ENCODE measurements at places on chromosomes 5 and 9. TPM values are rescaled to one million over a fixed set of nuclear protein-coding genes. Genes with fewer than 3 reads are reported as not detected.
A peak's percentile ranks its signal among the peaks of the same experiment; 100 is the strongest.

Gene UNC13B
- 92.4 TPM for polyA plus RNA-seq

Gene ZNF474
- polyA plus RNA-seq, result 0.53 TPM

Gene CYLC2
- not detected for polyA plus RNA-seq

Gene RC3H2
- 41.8 TPM for polyA plus RNA-seq

DNA sequence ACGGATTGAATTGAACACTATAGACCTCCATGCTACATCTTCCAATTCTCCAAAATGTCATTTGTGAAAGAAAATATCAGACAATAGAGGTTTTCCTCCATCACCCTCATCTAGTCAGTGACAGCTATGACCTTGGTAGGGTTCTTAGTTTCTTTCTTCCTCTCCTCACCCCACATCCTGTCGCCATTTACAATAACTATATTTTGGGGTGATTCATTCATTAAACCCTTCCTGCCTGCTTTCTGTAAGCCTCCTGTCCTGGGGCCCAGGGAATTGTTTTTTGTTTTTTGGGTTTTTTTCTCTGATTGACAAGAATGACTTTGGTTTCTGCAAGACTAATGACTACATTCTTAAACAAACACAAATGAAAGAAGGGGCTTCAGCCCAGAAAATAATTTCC, 82.6 kb downstream of the PRELID2 start:
- DNase-seq, result no peak

- peak; percentile 95 for DNase-seq
These were observed at the start of gene VCAN for GRCh38 chr5:83471405-83472212. TSS of gene VCAN (plus strand) at chr5:83471744. CDS start at chr5:83483519, 11,775 bp downstream.

DNA sequence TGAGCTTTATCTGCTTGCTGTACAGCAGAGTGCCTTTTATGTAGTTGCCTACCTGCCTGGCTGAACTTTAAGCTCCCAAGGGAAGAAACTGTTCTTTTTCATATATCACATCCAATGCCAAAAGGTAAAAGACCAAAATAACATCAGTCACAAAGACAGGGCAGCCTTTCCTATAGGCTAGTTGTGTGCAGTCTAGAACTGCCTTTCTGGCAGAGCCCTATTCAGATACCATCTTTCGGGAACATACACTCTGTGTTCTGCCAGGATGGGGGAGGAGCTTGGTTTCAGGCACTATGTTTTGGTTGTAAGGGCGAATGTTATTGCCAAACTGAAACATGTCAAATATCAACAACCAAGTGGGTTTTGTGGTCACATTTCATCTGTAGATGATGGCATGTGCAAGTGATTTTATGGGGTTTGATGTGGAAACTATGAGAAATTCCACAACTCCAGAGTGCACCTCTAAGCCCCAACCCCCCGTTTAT, 314.5 kb downstream of the ADGRV1 start:
- no peak for DNase-seq

DNA sequence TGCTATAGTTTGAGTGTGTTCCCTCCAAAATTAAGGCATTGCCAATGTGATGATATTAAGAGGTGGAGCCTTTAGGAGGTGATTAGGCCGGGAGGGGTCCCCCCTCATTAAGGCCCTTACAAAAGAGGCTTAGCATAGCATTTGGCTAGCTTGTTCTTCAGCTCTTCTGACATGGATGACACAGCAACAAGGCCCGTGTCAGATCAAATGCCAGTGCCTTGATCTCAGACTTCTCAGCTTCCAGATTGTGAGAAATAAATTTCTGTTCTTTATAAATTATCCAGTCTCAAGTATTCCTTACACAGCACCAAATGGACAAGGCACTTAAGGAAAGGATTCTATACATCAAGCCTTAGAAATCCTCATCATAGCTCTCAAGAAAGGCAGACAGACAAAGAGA, 31.8 kb downstream of the SLC38A9 start:
- DNase-seq, result no peak

GRCh38 chr9:78769690-78770089, 472.8 kb downstream of the PSAT1 start:
- DNase-seq, result no peak

GRCh38 chr9:126561582-126561981, 52.1 kb upstream of the LMX1B start:
- DNase-seq, result no peak

- DNase-seq, result no peak
These were observed 141.1 kb downstream of the ESM1 start for GRCh38 chr5:54844266-54844665.

DNA sequence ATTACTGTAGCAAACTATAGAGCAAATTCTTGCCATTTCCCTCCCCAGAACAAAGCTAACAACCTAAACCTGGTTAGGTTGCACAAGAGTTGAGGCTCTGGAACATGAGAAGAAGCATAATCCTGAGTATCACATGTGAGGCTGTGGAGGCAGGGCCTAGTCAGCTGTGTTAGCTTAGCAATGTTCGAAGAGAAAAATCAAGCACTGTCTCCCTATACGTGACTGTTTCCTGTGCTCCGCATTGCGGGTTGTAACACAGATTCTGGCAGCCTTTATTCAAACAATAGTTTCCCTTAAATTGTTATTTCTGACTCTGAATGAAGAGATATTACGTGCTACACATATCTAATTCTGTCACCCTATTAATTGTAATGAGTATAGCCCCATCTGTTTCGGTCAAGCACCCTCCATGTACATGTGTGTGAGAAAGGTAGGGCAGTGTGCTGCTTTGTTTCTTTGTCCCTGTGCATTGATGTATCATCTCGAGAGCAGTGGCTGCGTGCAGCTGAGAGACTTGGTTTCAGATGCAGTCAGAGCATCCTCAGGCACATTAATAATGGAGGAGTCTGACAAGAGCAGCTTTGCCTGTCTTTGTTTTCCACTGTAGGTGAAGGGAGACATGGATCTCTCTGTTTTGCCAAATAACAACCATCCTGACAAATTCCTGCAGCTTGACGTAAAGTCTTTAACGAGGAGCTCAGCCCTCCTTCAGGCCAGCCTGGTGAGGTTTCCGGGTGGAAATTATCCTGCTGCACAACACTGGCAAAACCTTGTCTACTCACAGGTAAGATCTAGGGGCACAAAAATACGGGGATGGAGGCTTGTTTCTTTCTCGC, at the start of gene MINAR2:
TSS of gene MINAR2 (plus strand) at position 523 of the 836 bp plus-strand sequence. CDS start at position 620, 97 bp downstream.
- no peak for DNase-seq

DNA sequence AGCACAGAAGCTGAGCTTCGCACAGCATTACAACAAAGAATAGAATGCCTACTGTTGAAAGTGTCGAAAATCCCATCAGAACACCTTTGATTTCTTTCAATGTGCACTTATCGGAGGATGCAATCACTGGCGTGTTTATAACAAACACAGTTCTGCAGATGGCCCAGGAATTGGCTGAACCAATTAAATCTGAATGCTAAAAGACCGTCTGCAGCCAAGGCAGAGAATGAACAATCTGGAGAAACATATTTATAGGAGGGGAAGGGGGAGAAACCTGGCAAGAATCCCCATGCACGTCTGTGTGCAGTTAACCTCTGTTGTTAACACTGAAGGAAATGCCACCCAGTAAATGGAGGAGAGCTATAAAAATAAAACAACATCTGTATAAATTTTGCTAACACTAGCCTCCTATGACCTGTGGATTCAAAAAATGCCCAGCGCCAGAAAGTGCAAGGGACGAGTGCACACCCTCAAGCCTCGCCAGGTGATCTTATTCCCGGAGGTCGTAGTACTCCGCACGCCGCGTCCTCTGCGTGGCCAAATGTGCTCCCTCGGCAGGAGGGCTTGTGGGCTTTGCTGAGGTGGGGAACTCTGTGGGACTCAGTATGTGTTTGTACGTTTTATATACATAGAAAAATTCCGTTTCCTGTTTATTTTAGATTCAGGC, 56.8 kb downstream of the PTCH1 start:
- no peak for DNase-seq

GRCh38 chr5:74206579-74207550, 433.7 kb downstream of the ENC1 start:
- peak; percentile 70 for DNase-seq

DNA sequence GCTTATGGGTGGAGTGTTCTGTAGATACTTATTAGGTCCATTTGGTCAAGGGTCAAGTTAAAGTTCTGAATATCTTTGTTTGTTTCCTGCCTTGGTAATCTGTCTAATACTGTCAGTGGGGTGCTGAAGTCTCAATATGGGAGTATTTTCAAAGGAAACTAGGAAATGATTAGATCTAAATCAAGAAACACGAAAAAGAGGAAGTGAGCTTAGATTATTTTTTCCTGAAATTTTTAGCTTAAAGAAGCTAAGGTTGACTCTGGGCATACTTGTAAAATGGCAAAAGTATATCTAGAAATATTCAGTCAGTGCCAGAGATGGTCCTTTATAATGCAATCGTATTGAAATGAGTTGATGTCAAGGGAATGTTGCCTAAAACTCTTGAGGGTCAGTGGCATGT, 313.5 kb downstream of the ICE1 start:
- DNase-seq, result no peak

- DNase-seq, result no peak
These were observed 51.3 kb downstream of the GADD45G start for GRCh38 chr9:89655990-89656657.

DNA sequence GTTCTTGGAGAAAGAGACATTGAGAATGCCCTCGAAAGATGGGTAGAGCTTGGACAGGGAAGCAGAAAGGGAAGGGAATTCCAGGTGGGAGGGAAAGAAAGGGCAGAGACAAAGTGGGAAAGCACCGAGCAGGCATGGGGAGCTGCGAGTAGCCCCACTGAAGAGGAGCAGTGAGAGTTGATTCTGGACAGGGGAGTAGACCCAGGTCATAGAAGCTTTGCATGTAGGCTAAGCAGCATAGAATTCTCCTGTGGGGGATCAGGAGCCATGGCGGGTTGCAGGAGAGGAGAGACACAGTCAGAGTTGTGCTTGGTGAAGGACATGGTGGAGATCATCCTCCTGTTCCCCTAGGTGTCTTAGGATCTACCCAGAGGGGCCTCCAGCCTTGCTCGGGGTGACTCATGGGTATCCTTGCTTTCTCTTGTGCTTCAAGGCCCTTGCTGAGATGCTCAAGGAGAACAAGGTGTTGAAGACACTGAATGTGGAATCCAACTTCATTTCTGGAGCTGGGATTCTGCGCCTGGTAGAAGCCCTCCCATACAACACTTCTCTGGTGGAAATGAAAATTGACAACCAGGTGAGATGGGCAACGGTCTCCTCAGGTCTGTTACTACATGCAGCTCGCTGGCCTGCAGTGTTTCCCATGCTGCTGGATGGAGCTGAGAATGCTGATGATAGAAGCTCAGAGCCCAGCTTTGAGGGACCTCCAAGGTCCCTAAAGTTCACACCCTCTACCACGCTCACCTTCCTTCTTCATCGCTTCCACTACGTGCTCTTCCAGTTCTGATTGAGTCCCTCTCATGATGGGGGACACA, 64.5 kb downstream of the TSTD2 start:
- no peak for DNase-seq

DNA sequence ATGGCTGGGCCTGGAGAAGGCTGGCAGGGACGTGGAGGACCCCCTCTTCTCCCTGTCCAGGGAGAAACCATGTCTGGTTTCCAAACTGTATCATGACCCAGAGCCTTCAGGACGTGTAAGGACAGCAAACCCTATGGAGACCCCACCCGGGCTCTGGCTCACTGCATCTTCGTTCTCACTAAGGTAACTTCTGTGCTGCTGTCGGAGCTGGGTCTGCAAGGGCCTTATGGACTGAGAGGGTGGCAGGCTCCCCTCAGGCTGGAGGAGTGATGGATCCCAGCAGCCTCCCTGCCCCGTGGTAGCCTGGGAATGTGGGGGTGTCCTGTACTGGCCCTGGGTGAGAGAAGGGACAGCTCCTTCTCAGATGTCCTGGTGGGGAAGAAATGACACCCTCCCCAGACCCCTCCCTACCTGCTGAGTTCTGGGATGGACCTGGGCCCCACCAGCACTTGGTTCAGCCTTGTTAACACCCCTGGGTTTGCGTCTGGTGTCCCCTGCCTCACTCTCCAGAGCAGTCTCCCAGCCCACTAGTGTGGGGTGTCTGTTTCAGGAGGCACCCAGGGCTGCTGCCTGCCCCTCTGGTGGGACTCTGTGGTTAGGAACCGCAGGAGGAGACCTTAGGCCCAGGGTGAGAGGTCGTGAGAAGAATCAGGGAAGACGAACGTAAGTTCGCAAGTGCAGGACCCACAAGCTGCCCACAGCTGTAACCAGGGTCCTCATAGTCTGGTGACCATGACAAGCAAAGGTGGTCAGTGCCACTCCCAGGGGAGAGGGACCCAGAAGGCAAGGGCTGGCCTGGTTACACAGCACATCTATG, 6.6 kb downstream of the SPATA31E1 start:
- DNase-seq, result no peak

Data from left lung (tissue), 14 donors.